ENCODE measurements at places on chromosomes 1 and 21. TPM values are rescaled to one million over a fixed set of nuclear protein-coding genes. Genes with fewer than 3 reads are reported as not detected.

DNA sequence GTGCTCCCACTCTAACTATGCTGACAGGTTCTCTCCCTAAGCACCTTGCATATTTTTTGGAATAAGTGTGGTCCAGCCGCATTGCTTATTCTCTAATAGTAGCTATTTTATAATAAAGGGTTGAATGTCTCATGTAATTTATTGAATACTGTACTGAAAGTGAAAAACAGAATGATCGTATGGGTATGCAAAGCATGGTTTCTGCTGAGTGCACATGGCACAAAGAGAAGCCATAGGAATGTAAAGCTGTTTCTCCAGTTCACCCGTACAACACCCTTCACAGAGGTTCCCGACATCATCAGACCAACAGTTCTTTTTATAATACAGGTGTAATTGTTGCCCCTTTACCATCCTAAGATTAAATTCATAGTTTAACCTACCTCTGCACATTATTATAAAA is 8.9 kb upstream of the HAO2 start:
- no peak for DNase-seq

DNA sequence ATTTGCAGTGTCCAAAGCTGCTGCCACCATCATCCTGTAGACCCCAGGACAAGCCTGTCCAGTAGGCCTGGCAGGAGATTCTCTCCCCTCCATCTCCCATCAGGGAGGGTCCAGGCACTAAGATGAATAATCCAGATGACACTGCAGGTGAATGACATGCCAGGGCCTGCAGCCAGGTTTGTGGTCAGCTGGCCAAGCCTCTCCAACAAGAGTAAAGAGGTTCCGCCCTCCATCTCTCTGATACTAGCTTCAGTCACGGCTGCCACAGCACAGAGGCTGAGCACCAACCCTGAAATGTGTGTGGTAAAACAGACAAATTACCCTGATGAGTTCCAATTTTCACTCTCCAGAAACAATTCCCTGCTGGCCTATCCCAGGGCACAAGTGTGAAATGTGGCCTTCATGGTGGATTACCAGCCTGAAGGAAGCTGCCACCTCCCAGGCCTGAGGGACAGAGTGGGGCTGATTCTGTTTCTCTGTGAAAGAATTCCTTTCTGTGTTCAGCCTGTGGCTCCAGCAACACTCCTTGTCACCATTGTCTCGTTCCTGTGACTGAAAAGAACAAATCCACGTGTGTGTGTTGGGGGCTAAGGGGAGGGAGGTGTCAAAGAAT is 19.9 kb upstream of the LHX4 start:
- no peak for DNase-seq

GRCh38 chr1:91541918-91542533 is 41.4 kb downstream of the CDC7 start:
- no peak for DNase-seq

- DNase-seq = no peak
These were observed 931.2 kb upstream of the B3GALT2 start for GRCh38 chr1:194117582-194117981.

DNA sequence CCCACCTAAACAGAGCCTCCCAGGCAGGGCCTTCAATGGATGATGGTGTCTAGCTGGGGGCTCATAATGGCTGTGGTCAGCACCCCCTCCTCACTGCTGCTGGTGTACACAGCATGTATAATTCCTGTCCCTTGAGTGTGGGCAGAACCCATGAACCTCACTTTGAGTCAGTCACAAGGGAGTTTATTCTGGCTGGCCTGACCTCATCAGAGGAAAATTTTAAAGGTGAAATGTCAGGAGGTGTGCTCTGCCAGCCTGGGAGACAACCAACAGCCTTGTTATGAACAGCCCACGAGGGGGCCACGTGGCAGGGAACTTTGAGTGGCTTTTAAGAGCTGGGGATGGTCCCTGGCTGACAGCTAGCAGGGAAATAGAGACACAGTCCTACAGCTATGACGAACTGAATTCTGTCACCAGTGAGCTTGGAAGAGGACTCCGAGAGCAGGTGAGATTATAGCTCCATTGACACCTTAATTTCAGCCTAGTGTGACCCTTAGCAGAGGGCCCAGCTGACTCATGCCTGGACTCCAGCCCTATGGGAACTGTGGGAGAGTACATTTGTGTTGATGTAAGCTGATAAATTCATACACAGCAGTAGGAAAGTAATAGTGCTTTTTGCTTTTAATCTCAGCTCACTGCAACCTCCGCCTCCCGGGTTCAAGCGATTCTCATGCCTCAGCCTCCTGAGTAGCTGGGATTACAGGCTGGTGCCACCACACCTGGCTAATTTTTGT is 73.5 kb upstream of the RUNX3 start:
- no peak for DNase-seq

DNA sequence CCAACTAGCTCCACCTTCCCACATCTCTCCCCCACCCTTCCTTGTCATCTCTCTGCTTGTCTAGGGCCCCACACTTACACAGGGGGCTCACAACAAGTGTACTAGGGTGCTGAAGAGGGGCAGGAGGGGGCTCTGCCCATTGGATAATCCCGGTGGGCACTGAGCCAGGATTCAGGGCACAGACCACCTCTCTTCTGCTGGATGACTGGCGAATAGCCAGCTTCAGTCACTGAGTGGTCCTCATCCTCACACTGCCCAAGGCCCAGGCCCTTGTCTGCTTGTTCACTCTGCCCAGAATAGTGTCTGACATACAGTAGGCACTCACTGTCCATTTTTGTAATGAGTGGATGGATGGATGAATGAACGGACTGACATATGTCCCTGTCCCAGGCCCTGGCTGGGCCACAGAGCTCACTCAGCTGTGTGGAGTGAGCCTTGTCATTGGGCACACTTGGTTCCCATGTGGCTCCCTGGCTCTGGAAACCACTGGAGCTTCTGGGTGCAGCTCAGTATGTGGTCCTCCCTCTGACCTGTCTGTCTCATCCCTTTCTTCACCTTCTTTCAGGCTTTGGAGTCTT is 36.6 kb downstream of the FOXO6 start:
- DNase-seq = no peak

ITLN2 gene
- not detected for total RNA-seq

MCOLN2 gene
- total RNA-seq = 92.3 TPM

SERTAD4 gene
- not detected for total RNA-seq

CFAP74 gene
- total RNA-seq = not detected

IRF6 gene
- not detected for total RNA-seq

MROH9 gene
- not detected for total RNA-seq

C1orf167 gene
- total RNA-seq = not detected

KLHDC8A gene
- total RNA-seq = not detected
